Cardiac muscle cell (in vitro differentiated cells and primary cell): ENCODE measurements at places on chromosomes 5 and 9.

DNA sequence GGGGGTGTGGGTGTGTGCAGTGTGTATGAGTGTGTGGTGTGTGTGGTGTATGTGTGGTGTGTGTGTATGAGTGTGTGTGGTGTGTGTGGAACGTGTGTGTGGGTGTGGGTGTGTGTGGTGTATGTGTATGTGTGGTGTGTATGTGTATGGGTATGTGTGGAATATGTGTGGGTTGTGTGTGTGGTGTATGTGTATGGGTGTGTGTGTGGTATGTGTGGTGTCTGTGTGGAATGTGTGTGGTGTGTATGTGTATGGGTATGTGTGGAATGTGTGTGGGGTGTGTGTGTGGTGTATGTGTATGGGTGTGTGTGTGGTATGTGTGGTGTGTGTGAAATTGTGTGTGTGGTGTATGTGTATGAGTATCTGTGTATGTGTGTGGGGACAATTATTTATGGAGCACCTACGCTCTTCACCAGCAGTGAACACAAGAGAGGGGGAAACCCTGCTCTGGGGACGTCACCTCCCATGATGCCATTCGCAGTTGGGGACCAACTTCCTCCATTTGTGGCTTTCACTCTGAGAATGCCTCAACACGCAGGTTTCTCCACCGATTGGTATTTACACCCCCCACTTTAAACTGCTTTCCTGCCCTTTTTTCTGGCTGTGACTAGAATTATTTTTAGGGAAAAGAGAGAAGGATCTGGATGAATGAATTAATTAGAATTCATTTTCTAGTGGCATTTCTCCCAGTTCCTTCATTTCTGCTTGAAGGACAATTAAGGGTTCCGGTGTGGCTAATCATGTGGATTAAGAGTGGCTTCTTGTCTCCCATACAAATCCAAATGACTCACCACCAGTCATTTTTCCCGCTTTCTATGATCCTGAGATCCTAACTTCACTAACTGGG is 238.1 kb downstream of the ROR2 start:
- no peak for DNase-seq

- no peak for DNase-seq
Observed at GRCh38 chr9:93898026-93898425, 57.1 kb downstream of the BARX1 start.

GRCh38 chr5:39443911-39444310 is 19.1 kb upstream of the DAB2 start:
- DNase-seq: no peak

- DNase-seq: peak; percentile 13
Observed at GRCh38 chr5:89246252-89246651, 363.3 kb upstream of the MEF2C start.

GRCh38 chr5:50800410-50800809 is 134.0 kb downstream of the PARP8 start:
- DNase-seq: no peak

DNA sequence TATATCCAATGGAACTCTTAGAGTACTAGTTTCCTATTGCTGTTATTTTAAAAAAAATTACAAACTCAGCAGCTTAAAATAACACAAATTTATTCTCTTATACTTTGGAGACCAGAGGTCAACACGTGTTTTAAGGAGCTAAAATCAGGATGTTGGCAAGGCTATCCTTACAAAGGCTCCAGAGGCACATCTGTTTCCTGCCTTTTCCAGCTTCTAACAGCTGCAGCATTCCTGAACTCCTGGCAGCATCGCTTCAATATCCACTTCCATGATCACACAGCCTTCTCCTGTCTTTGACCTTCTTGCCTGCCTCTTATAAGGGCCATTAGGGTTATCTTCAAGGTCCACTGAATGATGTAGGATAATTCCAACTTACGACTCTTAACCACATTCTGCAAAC is 92.2 kb upstream of the CCNG1 start:
- peak; percentile 11 for DNase-seq

DNA sequence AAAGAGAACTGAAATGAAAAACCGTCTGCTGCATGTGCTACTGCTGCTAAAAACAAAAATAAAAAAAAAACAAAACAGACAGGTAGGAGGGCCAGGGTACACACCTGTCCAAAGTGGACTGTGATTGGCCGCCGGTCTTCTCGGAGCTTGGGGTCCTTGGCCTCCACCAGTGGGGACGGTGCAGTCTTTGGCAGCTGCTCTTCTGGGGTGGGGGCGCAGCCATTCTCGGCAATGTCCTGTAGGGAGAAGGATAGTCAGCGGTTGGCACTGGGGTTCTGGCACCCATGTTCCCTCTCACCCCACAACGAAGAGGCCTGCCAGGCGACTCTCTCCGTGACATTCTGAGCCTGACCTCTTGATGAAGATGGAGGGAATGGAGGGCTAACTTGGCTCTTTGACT is 84.3 kb downstream of the CRB2 start:
- no peak for DNase-seq

- DNase-seq: peak; percentile 84
Observed at GRCh38 chr9:126482361-126483044, 131.2 kb upstream of the LMX1B start.

DNA sequence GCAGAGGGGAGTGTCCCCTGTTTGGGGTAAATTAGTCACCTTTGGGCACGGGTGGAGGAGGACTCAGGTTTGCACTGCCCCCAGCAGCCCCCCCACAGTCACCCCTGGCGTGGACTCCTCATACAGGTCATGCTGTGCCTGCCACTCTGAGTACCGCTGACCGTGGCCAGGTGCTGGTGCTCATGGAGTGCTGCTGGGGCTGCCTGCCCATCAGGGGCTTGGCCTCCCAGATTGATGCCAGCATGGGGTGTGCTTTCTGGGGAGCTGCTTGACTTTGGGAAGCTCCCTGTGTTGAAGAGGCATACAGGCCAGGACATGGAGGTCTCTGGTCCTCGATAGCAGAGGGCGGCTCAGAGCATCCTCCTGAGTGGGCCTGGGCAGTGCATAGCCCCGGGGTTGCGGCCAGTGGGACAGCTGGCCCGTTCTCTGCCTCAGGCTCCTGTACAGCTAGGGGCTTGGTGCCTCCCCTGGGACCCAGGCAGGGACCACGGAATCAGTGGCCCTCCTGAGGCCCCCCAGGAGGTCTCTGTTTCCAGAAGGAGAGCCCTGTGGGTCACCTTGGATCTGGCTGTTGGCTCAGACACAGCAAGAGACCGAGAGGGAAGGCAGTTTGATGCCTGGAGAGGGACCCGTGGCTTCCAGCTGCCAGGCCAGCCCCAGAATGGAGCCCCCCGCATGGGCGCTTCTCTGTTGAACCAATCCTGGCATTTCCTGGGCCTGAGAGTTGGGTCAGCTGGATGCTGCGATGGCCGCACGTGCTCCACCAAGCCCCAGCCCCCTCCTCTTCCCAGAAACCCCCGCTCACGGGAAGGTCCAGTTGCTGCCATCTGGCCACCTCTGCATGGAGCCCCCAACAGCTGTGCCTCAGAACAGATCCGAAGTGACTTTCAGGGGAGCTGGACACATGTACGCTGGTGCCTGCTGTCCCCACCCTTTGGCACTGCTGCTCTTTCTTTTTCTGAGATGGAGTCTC is 6.1 kb upstream of the AJM1 start:
- DNase-seq: no peak

DNA sequence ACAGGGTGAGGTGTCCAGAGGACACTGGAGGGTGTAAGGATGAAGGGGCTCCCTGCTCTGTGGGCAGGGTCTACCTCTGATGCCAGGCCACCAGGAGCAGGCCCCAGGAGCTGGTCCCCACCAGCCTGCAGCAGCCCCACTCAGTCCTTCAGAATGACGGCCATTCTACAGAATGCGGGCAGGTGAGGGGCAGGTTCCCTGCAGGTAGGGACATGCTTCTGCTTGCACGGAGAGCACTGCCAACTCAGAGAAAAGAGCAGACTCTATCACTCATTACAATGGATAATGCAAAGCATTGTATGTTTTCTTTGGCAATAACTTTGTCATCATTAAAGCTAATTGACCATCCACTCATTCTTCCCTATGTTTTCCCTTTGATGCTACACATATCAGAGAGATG is 39.0 kb downstream of the DDX31 start:
- DNase-seq: no peak

- DNase-seq: no peak
Observed at GRCh38 chr9:130352586-130353285, 87.2 kb downstream of the HMCN2 start.

DNA sequence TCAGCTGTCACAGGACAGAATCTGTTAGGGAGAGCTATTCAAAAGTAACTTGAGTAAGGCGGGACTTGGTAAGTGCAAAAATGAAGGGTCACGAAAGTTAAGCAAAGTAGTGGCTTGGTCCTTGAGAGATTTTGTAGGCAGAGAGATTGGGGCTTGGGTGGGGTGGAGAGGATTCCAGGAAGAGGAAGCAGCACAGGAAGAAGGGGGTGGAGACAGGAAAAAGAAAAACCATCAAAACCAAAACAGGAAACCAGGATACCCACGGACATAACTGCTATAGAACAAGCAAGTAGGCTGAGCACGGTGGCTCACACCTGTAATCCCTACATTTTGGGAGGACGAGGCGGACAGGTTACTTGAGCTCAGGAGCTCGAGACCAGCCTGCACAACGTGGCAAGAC is 3.7 kb downstream of the ROPN1L start:
- no peak for DNase-seq

- no peak for DNase-seq
Observed at GRCh38 chr5:124572971-124573370, 173.5 kb downstream of the ZNF608 start.

GRCh38 chr9:281741-282645 is 67.3 kb downstream of the DOCK8 start:
- DNase-seq: no peak

- no peak for DNase-seq
Observed at GRCh38 chr9:120767451-120767850, 25.8 kb downstream of the FBXW2 start.

GRCh38 chr5:114361724-114362196 is at the start of gene KCNN2:
TSS of gene KCNN2 (plus strand) at chr5:114362070. CDS start at chr5:114362140, 70 bp downstream.
- peak; percentile 65 for DNase-seq

DNA sequence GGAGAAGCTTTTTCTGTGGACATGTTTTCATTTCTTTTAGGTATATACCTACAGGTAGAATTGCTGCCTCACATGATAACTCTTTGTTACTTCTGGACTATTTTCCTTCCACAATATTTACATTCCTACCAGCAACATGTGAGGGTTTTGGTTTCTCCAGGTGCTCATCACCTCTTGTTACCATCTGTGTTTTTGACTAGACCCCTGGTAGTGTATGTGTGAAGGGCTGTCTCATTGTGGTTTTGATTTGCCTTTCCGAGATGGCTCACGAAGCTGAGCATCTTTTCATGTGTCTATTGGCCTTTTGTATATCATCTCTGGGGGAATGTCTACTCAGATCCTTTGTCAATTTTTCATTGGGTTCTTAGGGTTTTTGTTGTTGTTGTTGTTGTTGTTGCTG is 17.2 kb upstream of the RANBP17 start:
- no peak for DNase-seq

- no peak for DNase-seq
Observed at GRCh38 chr5:32207355-32207634, 33.2 kb upstream of the GOLPH3 start.

DNA sequence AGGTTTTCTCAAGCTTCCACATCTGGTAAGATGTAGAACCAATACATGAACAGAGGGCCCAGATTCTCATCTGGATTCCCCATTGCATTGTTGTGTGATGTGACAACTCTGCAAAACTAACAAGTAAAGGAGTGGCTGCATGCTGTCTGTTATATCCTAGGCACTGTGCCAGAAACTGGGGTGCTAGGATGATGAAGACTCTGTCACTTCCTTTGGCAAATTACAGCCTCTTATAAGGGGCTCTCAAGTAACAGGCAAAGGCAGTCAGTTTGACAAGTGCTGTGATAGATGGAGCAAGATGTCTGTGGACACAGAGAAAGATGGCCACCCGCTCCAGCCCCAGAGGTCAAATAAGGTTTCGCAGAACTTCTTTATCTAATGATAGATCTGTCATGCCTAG is 115.7 kb downstream of the PAPPA start:
- peak; percentile 35 for DNase-seq

GRCh38 chr9:120642129-120642770 is 62.3 kb upstream of the CDK5RAP2 start:
- no peak for DNase-seq

GRCh38 chr5:68592351-68592750 is 376.8 kb downstream of the PIK3R1 start:
- DNase-seq: no peak

DNA sequence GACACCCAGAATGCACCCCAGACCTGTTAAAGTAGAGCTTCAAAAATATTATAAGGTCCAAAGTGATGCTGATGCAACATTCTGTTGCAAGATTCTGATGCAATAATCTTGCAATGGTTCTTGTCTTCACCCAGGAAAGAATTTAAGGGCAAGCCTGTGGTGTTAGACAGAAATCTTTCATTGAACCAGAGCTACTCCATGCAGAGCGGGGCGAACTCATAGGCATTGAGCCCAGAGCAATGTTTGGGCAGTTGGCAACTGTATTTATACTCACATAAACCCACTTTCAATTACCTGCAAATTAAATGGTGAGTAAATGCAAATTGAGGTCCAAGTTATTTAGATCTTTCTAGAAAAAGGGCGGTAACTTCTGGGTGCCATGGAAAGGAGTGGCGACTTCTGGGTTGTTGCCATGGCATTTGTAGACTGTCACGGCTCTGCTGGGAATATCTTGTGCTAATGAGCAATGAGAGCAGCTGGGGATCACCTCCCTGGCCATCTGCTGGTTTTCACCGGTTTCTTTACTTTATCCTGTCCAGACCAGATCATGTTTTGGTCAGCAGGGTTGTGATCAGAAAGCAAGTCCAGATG is 163.4 kb downstream of the ICE1 start:
- no peak for DNase-seq

- no peak for DNase-seq
Observed at GRCh38 chr9:93596399-93596798, 20.0 kb downstream of the PHF2 start.

DNA sequence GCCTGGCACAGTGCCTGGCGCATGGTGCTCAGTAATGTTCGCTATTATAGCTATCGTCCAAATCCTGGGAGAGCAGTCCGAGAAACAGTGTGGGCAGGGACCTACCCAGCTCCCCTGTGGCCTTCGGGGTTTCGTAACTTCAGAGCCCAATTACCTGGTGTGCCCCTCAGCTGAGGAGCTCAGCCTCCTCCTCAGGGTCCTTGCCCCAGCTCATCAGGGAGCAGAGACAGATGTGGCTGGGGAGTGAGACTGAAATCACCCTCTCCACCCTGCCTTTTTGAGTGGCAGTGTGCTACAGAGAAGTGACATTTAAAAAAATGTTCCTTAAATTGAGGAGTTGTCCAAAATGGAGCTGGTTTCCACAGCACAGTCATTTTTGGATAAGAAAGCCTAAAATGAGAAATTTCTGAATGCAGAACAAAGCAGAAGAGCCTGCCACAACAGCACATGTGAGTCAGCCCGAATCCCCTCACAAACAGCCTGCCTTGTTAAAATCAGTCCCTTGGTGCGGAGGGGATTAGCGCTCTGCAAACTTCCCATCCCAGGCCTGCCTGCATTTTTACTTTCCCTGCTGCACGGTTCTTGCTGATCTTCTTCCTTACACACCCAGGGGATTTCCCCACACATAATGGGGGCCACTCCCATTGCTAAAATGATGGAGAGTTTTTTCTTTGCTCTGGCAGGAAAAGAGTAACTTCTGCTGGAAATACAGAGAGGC is 78.1 kb upstream of the PITX1 start:
- DNase-seq: no peak
